ENCODE measurements at places on chromosomes 12 and 14.

DNA sequence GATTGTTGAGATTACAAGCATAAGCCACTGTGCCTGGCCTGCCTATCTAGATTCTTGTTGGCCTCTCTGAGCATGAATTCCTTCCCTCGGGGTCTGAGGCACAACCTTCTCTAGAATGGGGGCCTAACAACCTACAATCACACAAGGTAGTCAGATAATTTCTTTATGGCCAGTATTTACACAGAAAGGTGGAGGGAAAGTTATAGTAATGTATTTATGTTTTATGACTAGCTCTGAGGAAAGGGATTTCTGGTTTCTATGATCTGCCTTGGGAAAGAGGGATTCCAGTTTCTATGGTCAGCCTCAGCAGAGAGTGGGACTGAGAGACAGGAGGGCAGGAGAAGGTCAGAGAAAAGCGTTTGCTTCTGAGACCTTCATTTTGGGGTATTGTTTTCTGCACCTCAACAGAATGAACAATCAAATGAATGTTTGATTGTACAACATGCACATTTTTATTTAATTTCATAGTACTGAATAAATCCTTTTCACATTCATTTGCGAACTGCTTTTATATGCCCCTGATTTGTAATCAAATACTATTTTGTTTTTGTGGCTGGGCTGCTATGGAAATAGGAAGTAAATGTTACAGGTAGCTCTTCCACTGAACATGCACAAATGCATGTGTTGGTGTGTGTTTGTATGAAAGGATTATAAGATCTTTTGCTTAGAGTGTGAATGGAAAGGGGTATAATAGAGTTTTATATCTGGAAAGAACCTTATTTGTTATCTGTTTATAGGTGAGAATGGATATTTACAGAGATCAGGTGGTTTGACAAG is 499.7 kb upstream of the RGS6 start:
- DNase-seq, result no peak

GRCh38 chr14:103255555-103255954 is 78.5 kb upstream of the EIF5 start:
- no peak for DNase-seq

- no peak for DNase-seq
Observed at GRCh38 chr14:99950181-99950580, 115.0 kb upstream of the EVL start.

GRCh38 chr12:105107494-105108371 is at the start of gene WASHC4:
TSS of gene WASHC4 (plus strand) at chr12:105107731. CDS start at chr12:105107801, 70 bp downstream.
- DNase-seq, result no peak

- peak; percentile 84 for DNase-seq
Observed at GRCh38 chr14:96104469-96105057, 65.4 kb downstream of the C14orf132 start.

DNA sequence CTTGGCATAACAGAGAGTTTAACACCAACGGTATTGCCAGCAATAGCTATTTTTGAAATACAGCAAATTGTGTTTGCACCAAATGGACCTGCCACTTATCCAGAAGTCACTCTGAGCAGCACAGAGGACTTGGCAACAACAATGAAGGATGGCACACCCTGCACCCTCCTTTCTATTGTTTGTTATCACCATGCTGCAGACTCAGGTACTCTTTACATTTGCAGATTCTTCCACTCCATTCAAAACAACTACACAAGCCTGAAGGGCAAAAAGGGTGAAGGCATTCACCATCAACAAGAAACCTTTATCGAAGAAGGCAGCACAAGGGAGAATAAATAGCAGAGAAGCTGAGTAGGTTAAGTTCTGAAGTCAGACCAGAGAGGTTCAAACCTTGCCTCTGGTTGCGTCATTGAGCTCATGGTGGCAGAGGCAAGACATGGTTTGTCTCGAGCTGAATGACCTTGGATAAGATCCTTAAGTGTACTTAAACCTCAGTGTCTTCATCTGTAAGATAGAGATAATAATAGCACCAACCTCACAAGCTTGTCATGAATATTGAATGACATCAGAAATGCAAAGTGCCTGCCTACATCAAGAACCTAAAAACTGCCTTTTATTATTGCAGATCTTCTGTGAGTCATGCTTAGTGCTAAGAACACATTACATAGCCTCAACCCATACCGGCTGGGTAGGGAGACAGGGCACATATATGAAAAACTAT is 1.4 kb upstream of the ACSM4 start:
- no peak for DNase-seq

DNA sequence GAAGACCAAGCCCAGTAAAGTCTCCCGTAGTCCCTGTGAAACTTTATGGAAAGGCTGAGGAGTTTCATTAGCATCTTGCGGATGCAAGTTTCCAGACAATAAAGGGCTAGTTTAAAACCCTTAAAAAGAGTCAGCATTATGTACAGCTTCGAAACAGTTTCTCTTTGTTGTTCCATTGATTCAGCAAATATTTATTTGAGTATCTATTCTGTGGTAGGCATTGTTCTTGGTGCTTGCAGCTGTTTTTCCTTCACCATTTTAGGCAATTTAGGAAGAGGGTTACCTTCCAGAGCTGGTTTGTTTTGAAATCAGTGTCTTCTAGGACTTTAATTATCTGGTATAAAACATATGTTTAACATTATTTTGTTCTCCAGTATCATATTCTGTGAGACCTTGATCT is 1.5 kb downstream of the SLIRP start:
- DNase-seq, result no peak

DNA sequence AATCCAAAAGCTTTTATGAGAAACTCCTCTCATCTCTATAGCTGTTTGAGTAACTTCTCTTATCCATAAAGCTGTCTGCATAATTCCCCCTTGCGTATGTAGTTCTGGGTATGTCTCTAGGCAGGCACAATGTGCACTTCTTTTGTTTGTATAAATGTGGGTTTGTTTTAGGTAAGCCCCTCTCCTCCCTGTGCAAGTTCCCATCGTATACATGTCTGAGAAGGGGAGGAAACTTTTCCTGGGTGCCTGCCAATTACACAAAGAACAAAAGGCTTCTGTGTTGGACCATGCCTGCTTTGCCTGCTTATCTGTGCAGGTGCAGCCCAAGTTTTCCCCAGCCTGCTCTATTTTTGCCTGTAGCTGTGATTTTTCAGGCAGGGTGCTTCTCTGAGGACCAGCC is 96.7 kb downstream of the CCER1 start:
- no peak for DNase-seq

DNA sequence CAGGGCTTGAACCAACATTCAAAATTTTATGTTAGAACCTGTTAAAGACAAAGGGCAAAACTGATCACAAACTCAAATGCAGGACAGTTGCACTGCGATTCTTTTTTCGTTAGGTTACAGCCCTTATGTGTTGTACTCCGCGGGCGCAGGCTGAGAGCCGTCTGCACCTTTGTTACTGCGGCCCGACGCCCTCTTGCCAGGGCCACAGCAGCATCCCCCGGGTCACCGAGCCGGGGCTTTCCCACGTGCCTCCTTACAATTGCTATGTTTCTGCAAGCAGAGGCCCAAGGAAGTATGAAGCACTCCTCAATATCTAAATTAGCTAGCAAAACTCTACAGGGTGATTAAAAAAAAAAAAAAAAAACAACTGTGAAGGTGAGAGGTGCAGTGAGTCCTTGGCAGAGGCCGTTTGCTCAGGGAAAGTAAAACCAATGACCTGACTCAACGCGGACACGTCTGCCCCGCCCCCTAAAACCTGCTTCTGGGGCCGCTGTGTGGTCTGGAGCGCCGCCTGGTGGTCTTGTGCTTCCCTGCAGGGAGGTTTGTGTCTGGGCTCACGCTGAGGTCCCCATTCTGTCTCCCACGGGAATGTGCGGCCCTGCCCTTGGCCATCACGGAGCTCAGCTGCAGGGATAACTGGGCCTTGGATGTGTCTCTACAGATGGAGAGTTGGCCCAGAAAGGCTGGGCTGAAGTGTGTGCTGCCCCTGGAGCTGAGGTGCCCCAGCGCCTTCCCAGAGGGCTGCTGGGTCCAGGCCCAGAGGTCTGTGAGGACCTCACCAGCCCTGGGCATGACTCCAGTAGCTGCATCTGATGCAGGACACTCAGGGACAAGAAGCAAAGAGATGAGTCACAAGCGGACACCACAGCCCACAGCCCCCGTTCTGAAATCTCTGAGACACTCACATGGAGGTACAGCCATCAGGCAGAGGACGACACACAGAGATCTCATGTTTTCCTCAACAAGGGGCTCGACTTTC is 418.5 kb downstream of the TMEM121 start:
- no peak for DNase-seq

GRCh38 chr12:64124511-64125197 is 97.4 kb downstream of the KICS2 start:
- no peak for DNase-seq

DNA sequence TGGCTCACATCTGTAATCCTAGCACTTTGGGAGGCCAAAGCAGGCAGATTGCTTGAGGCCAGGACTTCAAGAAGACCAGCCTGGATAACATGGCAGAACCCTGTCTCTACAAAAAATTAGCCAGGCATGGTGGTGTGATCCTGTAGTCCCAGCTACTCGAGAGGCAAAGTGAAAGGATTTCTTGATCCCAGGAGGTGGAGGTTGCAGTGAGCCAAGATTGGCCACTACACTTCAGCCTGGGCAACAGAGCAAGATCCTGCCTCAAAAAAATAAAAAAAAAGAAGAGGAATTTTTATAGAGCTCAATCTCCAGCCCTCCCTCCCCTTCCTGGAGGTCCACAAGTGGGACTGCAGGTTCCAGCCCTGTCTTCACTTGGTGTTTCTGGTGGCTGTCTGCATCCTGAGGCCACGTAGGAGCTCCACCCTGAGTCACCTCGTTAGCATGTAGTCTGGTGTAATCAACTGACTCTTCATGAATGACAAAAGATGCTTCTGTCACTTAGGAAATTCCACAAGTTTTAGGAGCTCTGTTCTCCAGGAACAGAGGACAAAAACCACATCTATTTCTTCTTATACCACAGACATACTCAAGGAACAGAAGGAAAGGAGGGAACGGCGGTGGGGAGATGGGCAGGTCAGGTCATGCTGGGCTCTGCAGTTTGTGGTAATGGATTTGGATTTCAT is 16.2 kb downstream of the CCDC62 start:
- no peak for DNase-seq

- no peak for DNase-seq
Observed at GRCh38 chr14:49984424-49984823, 91.5 kb downstream of the ARF6 start.

All from AG04449 (cell line).